ENCODE measurements at places on chromosomes 13 and 19. TPM values are rescaled to one million over a fixed set of nuclear protein-coding genes. Genes with fewer than 3 reads are reported as not detected.

DACH1 gene
- total RNA-seq = 0.34 TPM

DNA sequence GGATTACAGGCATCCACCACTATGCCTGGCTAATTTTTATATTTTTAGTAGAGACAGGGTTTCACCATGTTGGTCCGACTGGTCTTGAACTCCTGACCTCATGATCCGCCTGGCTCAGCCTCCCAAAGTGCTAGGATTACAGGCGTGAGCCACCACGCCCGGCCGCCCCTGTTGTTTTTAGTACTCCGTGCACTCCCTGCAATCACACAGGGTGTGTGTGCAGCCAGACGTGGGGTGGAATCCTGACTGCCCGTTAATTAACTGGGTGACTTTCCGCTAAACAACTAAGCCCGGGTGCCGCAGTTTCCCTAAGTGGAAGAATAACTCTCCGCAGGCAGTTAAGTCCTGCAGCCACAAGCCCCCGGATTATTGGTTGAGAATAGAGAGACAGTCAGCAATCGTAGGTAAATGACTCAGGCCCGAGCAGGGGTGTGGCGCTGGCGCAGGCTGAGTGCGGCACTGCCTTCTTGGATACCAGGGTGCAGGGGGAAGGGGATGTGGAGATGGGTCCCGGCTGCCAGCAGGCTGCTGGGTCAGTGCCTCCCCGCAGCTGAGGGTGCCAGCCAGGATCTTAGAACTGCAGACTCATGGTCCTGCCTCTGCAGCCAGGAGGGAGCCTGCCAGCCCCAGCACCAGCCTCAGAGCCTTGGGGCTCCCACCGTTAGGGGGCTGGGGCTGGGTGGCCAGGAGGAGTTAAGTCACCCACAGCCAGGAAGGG, 6.1 kb upstream of the FXYD3 start:
- DNase-seq = no peak

DNA sequence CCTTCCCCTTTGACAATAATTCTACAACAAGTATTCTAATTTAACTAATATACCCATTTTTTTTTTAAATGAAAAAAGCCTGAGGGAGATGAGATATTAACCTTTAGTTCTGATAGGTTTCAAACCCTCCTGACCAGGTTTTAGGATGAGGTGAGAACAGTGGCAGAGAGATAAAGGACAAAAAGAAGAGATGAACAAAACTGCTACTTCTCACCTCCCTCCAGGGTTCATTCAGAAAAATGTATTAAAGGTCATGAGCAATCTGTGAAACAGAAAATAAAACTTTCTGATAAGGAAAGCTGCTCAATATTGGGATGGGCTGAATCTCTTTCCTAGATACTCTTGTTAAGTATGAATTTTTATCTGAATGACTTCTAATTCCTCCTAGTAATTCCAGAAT, 24.1 kb downstream of the SERPINE3 start:
- no peak for DNase-seq

DNA sequence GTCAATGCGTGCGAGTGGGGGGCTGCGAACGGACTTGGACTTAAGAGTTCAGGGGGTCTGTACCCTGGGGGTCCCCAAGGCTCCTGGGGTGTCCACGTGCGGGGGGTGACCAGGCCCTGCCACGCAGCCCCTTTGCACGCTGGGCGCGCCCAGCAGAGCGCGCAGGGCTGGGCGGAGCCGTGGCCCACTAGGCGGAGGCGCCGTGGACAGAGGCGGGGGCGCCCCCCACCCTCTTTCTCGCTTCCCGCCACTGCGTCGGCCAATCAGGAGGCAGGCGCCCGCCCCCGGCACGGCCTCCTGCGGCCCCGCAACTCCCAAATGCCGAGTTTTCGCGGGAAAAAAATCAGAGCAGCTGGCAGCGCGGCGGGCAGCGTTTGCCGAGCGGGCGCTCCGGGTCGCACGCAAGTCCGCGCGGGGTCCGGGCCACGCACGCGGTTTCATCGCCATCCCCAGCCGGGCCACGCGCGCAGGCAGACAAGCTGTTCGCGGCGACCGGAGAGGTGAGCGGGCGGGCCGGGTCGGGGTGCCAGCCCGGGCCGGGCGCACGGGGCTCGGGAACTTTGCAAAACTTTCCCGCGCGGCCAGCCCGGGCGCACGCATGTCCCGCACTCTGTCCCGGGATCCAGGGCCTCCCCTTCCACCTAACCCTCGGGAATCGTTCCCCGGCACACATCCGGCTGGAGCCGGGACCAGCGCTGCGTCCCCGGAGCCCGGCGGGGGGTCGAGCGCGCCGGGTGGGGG, at the start of gene UHRF1:
Gene UHRF1 (plus strand): TSS at position 346 of the 741 bp plus-strand sequence. CDS start 1,385 bp downstream, outside the sequence.
- DNase-seq = no peak

DNA sequence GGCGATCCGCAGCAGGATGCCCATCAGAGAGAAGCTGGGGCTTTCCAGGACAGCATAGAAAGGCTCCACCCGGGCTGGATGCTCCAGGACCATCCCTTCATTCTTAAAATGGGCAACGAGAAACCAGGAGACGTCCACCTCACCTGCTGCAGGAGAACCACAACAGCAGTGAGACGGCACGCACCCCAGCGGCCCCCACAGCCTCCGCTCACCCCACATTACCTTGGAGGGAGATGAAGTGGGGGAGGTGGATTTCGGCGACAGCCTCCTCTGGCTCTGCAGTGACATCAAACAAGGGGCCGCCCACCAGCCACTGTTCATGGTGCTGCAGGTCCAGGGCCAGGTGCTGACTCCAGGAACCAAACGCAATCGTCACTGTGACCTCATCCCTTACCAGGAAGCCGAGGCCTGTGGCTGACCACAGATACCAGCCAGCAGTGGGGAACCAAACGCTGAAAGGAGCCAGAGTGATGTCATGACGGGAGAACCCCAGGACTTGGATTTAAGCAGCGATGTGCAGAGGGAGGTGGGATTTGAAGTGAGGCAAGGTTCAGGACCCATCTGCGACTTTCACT, 25.1 kb downstream of the CARD8 start:
- DNase-seq = no peak

DNA sequence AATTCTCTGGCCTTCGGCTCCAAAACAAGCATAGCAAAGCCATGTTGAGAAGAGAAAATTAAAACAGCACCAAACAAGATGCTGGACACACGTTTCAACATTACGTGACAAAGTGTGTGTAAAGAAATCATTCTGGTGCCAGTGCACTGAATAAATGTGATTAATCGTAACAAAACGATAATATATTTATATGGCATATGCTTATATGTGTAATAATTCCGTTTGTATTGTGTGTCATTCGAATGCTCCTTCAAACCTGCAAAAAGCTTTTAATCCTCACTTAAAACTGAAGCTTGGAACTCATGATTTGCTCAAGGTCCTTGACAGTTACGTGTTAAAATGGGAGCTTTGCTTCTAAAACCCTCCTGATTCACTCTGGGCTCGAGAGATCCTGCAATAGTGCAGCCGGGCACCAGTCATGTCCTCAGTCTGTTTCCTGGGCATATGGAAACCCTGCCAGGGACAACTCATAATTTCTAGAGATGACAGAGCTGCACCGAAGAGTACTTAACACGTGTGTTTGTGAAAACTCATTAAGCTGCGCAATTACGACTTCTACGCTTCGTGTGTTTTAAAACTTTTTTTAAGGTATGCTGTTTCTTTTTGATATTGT, 731 bp upstream of the AKAP8L start:
- DNase-seq = no peak

- no peak for DNase-seq
These were observed 18.0 kb downstream of the KLK4 start for GRCh38 chr19:50893047-50893736.

DNA sequence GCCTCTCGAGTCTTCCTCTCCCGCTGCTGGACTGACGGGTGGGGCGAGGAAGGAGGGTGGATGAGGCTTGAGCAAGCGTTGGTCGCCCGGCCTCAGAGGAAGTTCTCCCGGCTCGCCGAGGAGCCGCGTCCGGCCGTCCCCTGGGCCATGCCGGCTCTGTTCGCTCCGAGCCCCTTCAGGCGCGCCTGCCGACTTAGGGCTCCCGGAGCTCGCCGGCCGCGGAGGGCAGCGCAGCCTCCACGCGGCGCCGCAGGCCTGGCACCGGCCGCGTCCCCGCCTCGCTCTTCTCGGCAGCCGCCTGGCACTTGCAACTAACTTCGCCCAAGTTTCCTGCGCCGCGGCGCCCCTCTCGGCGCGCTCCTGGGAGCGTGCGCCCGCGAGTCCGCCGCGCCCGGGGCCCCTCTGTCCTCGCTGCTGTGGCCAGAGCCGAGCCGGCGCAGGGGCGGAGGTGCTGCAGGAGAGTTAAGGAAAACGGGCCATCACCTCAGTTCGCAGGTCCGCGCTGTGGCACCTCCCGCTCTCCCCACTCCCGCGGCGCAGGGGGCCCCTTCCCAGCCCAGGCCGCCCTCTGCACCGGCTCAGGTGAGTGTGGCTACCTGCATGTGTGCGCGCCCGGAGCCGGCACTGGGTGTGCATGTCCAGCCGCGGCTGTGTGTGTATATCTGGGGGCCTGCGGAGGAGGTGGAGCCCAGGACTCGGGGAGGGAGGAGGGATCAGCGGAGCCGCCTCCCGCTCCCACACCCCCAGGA, 641 bp upstream of the SOX21 start:
- no peak for DNase-seq

PSG4 gene
- total RNA-seq = not detected

DNA sequence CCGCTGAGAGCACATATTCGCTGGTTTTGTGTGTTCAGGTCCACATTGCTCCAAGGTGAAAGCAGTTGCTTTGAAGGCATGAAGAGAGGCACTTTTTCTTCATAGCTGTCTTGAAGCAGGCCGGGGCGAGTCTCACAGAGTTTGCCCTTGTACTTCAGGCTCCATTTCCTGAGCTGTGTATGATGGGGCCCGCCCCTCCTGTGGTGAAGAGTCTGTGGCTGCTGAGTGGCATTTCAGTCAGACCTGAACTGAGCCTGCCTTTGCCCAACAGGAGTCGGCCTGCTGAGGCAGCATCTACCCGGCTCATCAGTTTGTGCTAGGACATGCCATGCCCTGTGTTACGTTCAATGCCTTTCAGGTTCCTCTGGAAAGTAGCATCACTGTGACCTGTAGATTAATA, 44.4 kb upstream of the C1QTNF9 start:
- DNase-seq = peak; percentile 64

- DNase-seq = no peak
These were observed 37.0 kb upstream of the FLT1 start for GRCh38 chr13:28531845-28532387.

DNA sequence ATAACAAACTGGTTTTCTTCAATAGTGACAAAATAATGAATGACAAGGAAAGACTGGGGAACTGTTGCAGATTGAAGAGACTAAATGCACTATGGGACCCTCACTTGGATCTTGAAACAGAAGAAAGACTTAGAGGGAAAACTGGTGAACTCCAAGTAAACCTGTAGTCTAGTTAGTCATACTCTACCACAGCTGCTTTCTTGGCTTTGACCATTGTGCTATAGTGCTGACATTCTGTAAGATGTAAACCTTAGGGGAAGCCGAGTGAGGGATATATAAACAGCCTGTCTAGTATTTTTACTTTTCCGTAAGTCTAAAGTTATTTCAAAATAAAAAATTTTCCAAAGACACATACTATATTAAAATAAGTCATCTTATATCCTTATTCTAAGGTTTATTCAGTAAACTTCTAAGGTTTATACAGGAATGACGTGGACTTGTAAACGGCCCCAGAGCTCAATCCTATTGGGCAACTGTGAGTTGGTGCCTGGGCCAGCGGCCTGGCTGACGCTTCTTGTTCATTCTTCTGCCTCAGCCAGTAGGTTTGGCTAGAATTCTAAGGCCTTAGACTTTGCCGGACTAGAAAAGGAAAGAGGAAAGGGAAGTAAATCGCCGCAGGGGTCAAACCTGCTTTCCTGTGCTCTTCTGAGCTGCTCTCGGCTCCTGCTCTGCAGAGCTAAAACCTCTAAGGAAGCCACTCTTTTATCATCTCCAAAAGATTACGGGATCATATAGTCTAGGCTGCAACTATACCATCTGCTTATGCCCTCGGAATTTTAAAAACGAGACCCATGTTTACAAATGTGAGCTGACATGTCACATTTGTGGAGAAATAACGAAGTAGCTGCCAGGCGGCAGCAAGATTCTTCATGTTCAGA, 33.6 kb upstream of the UBE2L5 start:
- no peak for DNase-seq

- no peak for DNase-seq
These were observed 107.7 kb upstream of the HTR2A start for GRCh38 chr13:47004540-47004939.

COL5A3 gene
- total RNA-seq = 80.9 TPM

TEX29 gene
- total RNA-seq = not detected

GRCh38 chr19:40150170-40150569, 41.1 kb upstream of the MAP3K10 start:
- DNase-seq = no peak

GRCh38 chr13:102781591-102781990, 8.0 kb upstream of the TEX30 start:
- DNase-seq = no peak

DNA sequence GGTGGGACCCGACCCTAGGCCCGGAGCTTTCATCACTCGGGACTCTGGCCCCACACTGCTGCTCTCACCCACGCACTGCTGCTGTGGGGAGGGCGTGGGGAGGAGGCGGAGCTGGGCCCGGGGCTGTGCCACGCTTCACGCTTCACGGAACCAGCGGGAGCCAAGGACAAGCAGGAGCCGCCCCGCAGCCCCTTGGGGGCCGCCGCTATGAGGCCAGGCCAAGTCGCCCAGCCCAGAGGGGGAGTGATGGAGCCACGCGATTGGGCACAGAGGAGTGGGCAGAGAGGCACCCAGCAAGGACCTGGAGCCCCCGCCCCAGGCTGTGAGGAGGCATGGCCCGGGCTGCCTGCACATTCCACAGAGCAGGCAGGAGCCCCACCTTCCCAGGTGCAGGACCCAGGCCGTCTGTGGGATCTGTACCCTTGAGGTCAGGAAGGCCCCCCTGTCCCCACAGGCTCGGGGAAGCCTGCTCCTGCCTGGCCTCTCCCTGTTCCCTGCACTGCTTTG, 10.2 kb upstream of the SUPT20H start:
- DNase-seq = no peak

- no peak for DNase-seq
These were observed 2044.9 kb upstream of the PCDH20 start for GRCh38 chr13:63460462-63461090.

- no peak for DNase-seq
These were observed 83.7 kb downstream of the AKAP11 start for GRCh38 chr13:42355491-42356183.

ADM5 gene
- total RNA-seq = 0.73 TPM

COX7A1 gene
- total RNA-seq = not detected

DNA sequence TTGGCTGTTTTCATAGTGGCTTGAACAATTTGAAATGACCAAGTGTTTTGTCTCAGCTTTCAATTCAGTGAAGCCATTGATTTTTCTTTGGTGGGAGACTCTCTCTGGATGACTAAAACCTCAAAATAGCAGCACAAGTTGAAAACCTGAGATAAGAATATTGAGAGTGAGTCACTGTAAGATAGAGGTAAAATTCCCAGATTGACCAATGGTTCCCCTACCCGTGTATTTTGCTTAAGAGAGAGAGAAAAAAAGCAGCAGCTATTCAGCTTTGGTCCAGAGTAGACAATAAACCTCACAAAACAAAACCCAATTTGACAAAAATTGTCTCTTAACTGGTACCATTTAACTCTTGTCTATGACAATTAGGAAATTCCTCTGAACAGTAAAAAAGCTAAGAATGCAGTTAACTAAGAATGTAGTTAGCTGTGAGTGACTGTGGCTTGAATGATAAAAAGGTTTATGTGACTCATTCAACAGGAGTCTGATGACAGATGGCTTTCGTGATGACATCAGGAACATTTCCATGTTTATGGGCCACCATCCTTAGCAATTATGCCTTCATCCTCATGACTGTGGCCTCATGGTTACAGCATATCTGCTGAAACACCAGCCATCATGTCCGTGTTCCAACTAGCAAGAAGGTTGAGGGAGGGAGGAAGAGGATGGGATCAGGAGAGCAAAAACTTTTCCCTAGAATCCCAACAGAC, 356.9 kb downstream of the NDFIP2 start:
- no peak for DNase-seq

GRCh38 chr13:46490129-46490528, 62.8 kb upstream of the LRCH1 start:
- DNase-seq = no peak

PLVAP gene
- total RNA-seq = not detected
